ENCODE measurements at places on chromosomes 16 and 17.

GRCh38 chr16:27066668-27067537, at the start of gene C16orf82:
C16orf82 (plus strand) TSS chr16:27066927.
- DNase-seq = no peak

- no peak for DNase-seq
These were observed 109.1 kb downstream of the ZFHX3 start for GRCh38 chr16:72938795-72939164.

DNA sequence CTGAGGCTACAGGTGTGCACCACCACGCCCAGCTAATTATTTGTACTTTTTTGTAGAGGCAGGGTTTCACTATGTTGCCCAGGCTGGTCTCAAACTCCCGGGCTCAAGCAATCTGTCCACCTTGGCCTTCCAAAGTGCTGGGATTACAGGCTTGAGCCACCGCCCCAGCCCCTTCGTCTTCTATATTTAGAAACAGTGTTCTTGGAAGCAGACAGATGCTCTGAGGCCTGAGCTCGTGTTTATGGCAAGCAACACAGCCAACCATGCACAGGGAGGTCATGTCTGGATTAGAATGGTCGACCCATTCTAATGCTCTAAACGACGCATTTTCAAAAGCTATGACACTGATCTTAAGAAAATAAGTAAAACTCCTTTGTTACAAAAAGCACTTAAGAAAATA, 16.6 kb downstream of the TMEM204 start:
- no peak for DNase-seq

GRCh38 chr17:76092526-76093413, 10.8 kb downstream of the EXOC7 start:
- DNase-seq = no peak

- DNase-seq = no peak
These were observed 21.3 kb upstream of the CCDC182 start for GRCh38 chr17:57766318-57766943.

DNA sequence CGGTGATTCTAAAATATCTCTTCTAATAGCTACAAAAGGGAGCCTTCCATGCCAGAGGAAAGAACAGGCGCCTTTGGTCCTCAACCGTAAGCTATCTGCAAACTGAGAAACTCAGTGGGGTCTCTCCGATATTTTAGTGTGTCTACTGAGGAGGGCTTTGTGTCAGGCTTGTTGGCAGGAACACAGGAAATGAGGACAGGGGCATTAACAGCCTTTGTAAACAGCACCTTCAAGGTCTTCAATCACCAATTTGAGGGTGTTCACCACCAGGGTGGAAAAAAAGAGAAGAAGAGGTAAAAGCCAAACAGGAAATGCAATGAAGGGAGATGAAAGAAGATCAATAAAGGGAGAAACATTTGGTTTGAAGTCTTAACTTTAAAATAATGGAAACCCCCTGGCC, 580.1 kb upstream of the SALL1 start:
- DNase-seq = no peak

GRCh38 chr17:74514632-74515334, 16.5 kb downstream of the CD300LB start:
- no peak for DNase-seq

DNA sequence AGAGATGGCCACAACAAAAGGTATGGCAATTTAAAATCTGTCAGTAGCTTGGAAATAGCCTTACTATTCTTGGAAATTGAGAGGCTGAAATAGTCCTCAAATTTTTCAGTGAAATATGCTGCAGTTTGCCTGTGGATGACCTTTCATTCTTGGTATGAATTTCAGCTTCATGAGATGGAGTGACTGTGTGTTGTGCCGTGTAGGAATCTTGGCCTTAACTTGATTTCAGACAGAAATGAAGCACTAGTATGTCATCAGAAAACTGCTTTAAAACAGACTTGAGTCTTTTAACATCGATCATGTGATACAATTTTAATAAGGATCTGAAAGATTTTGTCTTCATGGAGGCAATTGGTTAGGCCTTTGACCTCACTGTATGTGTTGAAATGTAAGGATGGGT, 247.2 kb downstream of the CNTNAP4 start:
- DNase-seq = no peak

GRCh38 chr17:4332296-4332970, 34.0 kb downstream of the UBE2G1 start:
- no peak for DNase-seq

DNA sequence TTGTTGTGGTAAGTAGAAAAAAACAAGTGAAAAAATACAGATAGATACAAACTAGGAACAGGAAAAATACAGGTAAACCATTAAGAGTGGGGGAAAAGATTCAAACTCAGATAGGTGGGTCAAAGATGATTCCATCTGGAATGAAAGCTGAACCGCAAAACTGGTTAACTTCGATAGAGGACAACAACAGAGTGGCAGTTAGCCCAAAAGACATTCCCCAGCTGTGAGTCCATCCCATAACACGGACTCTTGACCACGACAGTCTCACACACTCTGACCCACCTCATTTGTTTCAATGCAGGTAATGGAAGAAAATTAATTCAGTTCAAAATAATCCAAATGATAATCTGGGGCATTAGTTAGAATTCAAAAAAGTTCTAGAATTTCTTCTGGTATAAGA, 13.5 kb downstream of the ELAC2 start:
- no peak for DNase-seq

GRCh38 chr17:18966831-18967624, 15.1 kb downstream of the SLC5A10 start:
- DNase-seq = no peak

GRCh38 chr17:9266697-9267117, 245.4 kb downstream of the NTN1 start:
- no peak for DNase-seq
